AG04450 (cell line): ENCODE measurements at places on chromosomes 6 and 20. TPM values are rescaled to one million over a fixed set of nuclear protein-coding genes. Genes with fewer than 3 reads are reported as not detected.

- DNase-seq: no peak
Observed at GRCh38 chr20:19834287-19834686, 76.2 kb downstream of the RIN2 start.

- DNase-seq: no peak
Observed at GRCh38 chr20:37845241-37845681, 57.7 kb upstream of the VSTM2L start.

- DNase-seq: no peak
Observed at GRCh38 chr6:10976571-10976970, 67.5 kb downstream of the ELOVL2 start.

RIPOR2 gene
- polyA plus RNA-seq: 7.3 TPM in 2 replicates

GRCh38 chr6:10886691-10887502, at the start of gene SYCP2L:
Gene SYCP2L (plus strand): TSS chr6:10887052. CDS start chr6:10887127, 75 bp downstream.
- DNase-seq: peak; percentile 6

GRCh38 chr6:56647172-56647762, 4.6 kb upstream of the DST start:
- DNase-seq: no peak

BPIFB2 gene
- polyA plus RNA-seq: not detected in 2 replicates

- no peak for DNase-seq
Observed at GRCh38 chr6:135962731-135963130, 111.2 kb downstream of the PDE7B start.

- DNase-seq: no peak
Observed at GRCh38 chr20:12555369-12555768, 453.4 kb upstream of the SPTLC3 start.

OR2J1 gene
- not detected in 2 replicates for polyA plus RNA-seq

- peak; percentile 41 for DNase-seq
Observed at GRCh38 chr20:28562510-28562898, 2695.0 kb upstream of the DEFB115 start.

- no peak for DNase-seq
Observed at GRCh38 chr6:132478266-132478665, 34.6 kb downstream of the STX7 start.

- DNase-seq: no peak
Observed at GRCh38 chr6:130204322-130204721, 18.4 kb downstream of the SAMD3 start.

DNA sequence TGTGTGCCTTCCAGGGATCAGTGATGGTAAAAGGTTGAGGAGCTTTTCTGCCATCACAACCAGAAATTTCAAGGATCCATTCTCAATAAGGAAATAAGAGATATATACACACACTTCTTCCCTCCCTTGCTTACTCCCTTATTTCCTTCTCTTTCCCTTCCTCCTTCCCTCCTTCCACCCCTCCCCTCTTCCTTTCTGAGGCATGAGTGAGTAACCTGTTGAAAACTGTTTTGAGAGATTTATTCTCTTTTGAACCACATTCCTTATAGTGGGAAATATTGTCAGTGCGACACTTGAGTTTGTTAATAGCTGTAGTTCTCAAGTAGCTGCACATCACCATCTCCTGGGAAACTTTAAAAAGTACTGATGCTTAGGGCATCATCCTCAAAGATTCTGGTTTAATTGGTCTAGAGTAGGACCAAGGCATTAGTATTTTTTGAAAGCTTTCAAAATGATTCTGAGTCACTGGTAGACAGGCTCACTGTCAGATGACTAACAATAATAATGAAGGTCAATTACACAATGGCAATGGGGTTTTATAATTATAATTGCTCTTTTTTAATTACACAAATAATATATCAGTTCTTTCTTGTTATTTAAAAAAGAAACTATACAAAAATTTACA, 109.9 kb downstream of the POPDC3 start:
- DNase-seq: no peak

DNA sequence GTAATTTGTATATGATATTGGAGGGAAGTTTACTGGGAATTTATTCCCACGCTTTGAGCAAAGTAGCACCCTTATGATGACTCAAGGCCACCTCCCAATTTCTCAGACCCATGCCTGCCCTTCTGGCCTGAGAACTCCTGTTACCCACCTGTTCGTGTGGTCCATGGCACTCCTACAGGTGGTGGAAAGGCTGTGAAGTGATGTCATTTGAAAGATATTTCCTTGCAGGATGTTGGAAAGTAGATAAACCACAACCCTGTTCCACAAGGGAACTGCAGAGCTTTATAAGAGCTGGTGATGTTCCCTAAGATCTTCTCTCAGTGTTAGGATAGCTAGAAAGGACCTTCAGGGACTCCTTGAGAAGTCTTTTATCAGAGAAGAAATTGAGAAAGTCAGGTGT, 70.5 kb downstream of the ADGRG6 start:
- DNase-seq: no peak

DNA sequence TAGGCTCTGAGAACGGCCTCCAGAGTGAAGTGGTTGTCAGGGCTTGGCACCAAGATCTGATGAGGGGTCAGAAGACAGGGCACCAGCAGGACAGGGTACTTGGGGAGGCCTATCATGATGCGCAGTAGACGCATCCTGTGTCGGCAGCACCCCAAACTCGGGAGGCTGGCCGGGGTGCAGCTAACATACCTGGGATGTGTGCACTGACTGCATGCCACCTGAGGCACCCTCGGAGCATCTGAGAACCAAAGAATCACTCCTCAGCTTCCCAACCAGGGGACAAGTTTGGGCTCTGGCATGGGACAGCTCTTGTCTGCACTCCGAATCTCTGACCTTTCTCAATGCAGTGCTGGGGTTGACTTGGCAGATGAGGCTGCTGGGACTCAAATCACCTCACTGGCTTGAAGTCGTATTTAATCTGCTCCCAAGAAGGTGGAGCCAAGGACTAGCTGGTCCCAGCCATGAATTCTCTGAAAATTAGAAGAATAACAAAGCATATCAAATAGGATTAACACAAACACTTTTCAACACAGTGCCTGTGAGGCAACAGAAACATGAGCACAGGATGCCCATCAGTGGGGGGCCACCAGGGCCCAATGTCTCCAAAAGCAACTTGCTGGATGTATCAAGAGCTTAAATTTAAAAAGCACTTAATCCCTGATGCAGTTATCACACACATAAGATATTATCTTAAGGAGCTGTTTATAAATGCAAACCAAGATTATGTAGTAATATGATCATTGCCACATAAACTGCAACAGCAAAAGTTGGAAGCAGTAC, 348.8 kb downstream of the PREX1 start:
- no peak for DNase-seq

RHAG gene
- polyA plus RNA-seq: not detected in 2 replicates

DNA sequence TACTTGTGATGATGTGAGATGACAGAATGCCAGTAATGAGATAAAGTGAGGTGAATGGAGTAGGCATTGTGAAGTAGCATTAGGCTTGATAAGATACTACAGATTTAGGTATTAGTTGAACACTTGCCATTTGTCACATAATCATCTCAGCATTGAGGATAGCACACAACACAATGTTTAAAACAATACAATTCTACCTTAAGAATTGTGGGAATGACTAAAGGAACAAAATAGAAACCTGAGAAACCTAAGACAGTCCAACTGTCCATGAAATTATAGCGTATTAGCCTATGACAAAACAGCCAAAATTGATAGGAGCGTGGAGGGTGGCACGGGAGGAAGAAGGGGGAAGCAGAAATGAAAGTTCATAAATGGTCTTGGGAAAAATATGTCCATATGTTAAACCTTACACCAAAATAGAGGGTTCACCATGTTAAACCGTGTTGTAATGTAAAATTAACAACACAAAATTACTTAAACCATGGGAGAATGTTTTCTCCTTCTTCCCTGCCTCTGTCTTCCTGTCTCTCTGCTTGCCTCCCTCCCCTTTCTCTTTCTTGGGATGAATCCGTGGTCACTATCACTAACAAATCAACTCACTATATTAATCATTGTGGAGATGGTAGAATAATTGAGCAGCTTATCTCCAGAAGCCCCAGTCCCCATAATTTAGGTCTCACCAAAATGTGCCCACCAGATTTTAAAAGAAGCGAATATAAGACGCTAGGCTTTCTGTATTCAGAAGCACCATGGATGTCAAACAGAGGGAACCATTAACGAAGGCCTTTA, 33.0 kb upstream of the HFE start:
- no peak for DNase-seq

- DNase-seq: no peak
Observed at GRCh38 chr6:155328539-155329459, 14.5 kb upstream of the TFB1M start.

DNA sequence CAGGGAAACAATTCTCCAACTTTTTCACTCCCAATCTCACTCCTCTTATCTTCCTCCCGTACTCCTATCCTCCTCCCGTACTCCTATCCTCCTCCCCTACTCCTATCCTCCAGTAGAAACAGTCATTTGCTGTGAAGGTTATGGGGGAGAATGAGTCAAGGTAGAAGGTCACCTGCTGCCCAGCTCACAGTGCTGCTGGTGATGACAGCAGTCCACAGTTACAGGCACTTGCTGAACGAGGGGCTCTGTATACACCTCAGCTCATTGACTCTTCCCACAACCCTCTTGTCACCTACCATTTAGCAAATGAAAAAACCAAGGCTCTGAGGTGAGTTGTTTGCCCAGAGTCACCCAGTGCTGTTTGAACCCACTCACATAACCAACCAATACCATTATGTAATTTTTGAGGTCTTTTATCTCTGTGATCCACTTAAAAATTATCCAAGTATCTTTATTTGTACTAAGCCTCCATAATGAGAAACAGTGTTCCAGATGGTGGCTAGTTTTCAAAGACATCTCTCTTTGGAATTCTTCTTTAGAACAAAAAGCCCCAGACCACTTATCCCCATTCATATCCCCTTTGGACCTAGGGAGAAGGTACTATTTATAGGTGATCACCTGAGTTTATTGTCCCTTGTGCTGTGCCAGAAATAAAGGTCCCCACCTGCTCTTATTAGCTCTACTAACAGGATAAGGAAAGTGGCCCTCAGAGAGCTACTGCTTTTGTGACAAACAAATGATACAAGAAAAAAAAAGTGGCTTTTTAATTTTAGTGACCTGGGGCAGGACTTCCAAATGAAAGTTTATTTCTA, 53.2 kb downstream of the PTPN1 start:
- DNase-seq: no peak

PRICKLE4 gene
- polyA plus RNA-seq: 0.12 TPM in 1 of 2 replicates, not detected in the other

DNA sequence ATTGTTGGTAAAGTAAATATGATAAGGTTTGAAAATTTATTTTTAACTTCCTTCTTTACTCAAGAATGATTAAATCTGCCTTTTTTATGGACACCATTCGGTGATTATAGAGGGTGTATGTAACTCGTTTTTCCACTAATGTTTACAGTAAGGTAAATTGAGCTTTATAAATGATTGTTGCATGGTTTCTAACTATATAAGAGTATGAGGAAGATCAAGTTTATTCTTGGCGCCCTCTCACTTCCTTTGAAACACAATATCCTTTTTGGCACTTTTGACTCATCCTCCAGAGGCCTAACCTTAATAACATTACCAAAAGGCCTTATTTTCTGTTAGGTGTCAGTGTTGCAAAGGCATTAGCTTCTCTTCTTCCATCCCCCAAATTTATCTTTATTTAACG, 41.8 kb upstream of the MTRF1L start:
- DNase-seq: no peak

DNA sequence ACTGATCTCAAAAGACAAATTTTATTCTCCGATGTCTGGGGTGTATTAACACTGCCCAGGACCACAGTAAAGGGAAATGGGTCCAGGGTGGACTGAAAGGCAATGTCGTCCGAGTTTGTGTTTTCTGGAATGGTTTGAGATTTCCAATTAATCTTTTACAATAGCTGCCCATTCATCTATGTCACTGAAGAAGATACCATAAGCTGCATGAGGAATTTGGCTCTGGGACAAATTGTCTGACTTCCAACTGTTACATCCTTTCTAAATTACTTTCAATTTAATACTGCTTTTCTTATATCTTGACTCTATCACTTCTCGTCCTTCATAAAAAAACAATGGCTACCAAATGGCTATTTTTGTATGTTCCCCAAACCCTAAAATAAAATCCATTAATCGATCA, 130.7 kb upstream of the KCNK16 start:
- no peak for DNase-seq

- no peak for DNase-seq
Observed at GRCh38 chr6:10384091-10384609, 30.7 kb downstream of the TFAP2A start.

XKR7 gene
- not detected in 2 replicates for polyA plus RNA-seq

MYL9 gene
- 273 and 380 TPM in 2 replicates for polyA plus RNA-seq

DNA sequence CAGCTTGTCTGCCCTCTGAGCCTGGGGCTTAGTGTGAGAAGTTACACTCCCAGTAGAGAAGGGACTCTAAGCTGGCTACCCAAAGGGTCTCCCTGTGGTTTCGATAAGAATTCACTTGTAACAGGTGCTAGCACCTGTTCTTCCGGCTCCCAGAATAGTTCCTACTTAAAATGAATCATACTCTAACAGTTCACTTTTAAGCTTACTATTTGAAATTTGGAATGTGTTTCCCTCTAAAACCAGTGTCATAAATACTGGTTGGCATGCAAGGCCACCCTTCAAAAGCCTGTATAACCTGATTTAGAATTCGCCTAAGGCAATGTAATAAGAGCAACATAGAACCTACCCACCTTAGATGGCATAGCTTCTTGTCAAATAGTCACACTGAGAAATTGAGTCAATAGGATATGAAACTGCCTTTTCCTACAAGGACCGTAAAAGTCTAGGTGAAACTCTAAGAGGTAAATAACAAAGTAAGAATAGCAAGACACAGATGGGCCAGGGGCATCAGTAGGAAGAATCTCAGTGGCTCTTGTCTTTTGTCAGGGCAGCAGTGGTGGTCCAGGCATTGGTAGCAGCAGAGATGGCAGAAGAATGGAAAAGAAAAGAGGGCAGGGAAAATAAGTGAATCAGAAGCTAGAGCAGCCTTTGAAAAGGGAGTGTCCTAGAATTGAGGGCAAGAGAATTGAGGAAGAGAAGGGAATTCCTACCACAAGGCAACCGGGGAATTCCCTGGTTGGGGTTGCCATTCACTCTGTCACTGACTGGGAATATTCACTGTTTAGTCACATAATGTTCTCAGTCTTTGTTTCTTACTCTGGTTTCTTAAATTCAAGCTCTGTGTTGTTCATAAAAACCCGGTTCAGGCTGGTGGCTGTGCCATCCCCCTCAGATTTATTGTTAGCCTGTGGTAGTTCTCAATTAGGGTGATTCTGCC, 91.5 kb downstream of the HIVEP2 start:
- no peak for DNase-seq

HSPA1L gene
- polyA plus RNA-seq: 1.1 and 1.2 TPM in 2 replicates

SLC32A1 gene
- not detected in 2 replicates for polyA plus RNA-seq

GRCh38 chr6:14280006-14280510, 162.5 kb downstream of the CD83 start:
- no peak for DNase-seq

DNA sequence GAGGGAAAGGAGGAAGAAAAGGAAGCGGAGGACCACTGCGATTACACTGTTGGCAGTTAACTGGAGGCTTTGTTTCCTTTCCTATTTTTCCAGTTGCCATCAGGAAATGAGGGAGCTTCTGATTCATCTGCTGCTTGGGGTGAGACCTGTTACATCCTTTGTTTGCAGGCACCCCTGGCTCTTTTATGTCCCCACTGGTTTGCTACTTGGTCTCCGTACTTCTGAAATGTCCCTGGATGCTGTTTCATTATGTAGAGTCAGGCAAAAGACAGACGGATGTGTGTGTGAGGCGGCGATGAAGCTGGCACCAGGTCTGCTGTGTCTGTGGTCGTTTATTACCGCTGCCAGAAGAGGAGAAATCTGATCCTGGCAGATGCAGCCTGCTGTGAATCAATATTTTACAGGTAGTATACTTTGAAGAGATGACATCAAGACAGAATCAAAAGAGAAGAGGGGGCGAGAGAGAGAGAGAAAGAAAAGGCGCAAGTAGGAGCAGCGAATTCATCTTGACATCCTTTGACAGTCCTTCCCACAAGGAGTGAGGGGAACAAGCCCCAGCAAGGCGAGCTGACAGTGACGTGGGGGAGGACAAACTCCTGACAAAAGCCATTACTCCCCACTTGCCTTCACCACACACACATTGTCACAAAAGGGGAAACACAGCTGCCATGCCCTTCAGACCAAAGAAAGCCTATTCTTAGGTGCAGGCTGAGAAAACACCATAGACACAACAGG, 145.9 kb upstream of the FBXL4 start:
- DNase-seq: no peak
